Osteocyte (in vitro differentiated cells): ENCODE measurements at places on chromosomes 16 and 17. TPM values are rescaled to one million over a fixed set of nuclear protein-coding genes. Genes with fewer than 3 reads are reported as not detected.
A peak's percentile ranks its signal among the peaks of the same experiment; 100 is the strongest.

DNA sequence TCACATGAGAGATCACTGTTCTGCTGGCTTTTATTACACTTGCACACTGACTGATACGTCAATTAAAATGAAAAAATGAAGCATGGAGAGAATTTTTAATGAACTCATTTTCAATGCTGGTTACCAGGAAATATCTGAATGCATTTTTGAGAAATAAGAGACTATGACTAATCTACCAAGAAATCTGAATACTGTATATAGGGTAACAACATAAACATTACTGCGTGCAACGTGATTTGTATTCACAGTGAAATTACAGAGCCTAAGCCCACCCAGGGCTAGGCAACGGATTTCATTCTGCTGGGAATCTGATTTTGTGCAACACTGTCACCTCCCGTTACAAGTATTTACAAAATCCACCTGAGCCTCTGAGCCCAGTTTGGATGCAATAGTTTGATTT lies 23.8 kb upstream of the LCMT1 start:
- H3K4me1 ChIP-seq, result peaks cover 25% of the 10 kb centered on the region
- H3K36me3 ChIP-seq, result no peaks in the 10 kb centered on the region
- peak overlapping the region; percentile 64 for H3K27ac ChIP-seq
- no peaks in the 10 kb centered on the region for H3K27me3 ChIP-seq
- no peak for DNase-seq
- no peak overlapping the region for H3K4me3 ChIP-seq

GRCh38 chr16:29023279-29024277 lies 38.7 kb downstream of the LAT start:
- H3K36me3 ChIP-seq, result no peaks in the 10 kb centered on the region
- peaks cover 3% of the 10 kb centered on the region for H3K4me1 ChIP-seq
- H3K27ac ChIP-seq, result no peak overlapping the region
- no peak for DNase-seq

- H3K27me3 ChIP-seq, result no peaks in the 10 kb centered on the region
- peak overlapping the region; percentile 66 for H3K27ac ChIP-seq
- peaks cover 19% of the 10 kb centered on the region for H3K4me1 ChIP-seq
- DNase-seq, result no peak
These were observed 362 bp downstream of the KLHDC4 start for GRCh38 chr16:87765473-87765775.

DNA sequence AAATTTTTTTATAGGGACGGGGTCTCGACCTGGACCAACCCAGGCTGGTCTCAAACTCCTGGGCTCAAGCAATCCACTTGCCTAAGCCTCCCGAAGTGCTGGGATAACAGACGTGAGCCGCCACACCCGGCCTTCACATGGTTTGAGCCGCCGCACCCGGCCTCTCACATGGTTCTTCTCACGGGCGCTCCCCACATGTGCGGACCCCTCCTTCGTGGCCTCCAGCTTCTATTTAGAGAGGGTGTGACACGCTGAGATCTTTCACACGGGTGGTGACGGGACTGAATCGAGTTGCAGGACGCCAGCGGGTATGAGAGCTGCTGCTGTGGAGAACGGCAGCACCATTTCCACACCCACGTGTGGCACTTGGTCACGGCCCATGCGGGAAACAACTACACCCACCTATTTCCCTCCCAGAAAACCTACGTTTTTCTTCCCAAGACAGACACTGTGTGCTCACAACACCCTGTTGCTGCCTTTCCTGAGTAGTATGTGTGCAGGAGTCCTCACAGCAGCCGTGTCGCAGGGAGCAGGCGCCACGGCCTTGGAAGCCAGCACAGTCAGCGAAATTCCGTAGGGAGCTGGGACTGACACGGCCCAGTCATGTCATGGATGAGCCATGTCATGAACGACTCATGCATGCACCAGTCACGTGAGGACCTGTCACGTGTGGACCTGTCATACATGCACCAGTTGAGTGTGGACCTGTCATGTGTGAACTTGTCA lies 20.1 kb upstream of the ACSF3 start:
- DNase-seq, result no peak
- H3K27ac ChIP-seq, result no peak overlapping the region
- H3K4me1 ChIP-seq, result peaks cover 5% of the 10 kb centered on the region
- H3K4me3 ChIP-seq, result no peak overlapping the region
- no peaks in the 10 kb centered on the region for H3K27me3 ChIP-seq
- H3K36me3 ChIP-seq, result no peaks in the 10 kb centered on the region

DNA sequence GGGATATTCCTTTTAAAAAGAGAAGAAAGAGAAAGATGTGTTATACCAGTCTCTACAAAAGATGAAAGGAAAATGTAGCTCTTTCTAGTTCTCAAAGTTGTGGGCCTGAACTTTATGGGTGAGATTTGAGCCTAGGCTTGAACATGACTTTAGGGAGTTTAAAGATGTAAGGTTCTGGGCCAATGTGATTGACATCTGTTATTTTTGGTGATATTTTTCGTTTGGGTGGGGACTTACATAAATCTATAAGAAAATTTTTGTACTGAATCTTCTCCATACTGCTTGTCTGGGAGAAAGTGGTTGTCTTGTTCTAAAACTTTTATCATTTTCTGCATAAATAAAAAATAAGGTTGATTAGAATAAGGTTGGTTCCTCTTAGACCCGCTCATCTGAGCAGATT lies 4.8 kb downstream of the PRKCA start:
- peak overlapping the region; percentile 88 for H3K27ac ChIP-seq
- H3K27me3 ChIP-seq, result no peaks in the 10 kb centered on the region
- H3K4me3 ChIP-seq, result no peak overlapping the region
- H3K36me3 ChIP-seq, result peaks cover 28% of the 10 kb centered on the region
- DNase-seq, result no peak

Gene TEFM
- total RNA-seq, result 9.8 and 15.5 TPM in 2 replicates

Gene AOC2
- 1.8 and 2.2 TPM in 2 replicates for total RNA-seq

Gene PLK1
- total RNA-seq, result 16.7 and 17.8 TPM in 2 replicates

Gene CA7
- total RNA-seq, result not detected in 2 replicates
